Activated B cell treated with CpG ODN at 0.5 μM for 24 hours (primary cell): ENCODE measurements at places on chromosomes 2 and 18.

DNA sequence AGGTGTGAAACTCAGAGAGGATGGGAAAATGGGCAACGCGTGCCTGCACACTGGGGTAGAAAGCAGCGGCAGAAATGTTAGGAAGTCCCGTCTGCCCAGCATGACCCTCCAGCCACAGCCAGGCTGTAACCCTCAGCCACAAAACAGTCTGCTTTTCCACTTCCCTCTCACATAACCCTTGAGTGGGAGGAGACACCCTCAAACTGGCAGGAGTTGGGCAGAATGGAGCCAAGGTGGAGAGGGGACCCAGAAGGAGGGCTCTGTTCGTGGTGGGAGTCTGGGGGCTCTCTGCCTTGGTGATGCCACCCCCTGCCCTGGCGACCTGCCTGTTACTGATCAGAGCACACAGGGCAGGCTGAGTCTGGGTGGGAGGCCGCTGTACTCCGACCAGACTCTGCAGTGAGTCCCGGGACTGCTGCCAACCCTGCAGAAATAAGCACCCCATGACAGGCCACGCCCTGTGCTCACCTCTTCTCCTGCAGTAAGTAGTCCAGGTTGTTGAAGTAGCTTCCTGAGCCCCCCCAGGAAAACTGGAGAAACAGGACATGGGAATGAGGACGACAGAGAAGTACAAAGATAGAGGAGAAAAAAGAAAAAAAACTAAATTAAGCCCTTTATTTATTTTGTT, 16.0 kb downstream of the FAM178B start:
- no peak for DNase-seq

DNA sequence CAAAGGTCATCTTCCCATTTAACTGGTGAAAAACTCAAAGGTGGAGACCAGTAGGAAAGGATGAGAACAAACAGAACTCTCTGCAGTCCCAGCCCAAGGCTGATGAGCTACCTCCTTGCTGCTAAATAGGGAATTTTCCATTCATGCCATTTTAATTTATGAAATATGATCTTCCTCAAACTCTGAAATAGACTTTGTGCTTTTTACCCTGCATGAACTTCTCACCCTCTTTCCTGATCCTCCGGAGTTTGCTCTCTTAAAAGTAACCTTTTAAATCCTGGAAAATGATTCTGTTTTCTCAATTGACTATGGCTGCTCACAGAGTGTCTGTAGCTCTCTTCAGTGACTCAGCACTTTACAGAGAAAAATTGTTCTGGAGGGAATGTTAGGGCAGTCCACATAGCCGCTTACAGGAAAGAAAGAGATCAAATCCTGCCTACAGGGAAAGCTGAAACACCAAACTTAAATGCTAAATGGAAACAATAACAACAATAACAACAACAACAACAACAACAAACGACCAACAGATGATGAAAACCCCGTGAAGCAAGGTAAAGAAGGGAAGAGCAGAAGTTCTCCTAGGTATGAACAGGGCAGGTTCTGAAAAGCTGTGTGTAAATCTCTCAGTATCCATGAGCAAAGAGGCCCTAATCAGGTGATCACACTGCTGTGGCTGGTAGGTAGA, 79.8 kb upstream of the SESTD1 start:
- no peak for DNase-seq

GRCh38 chr18:989425-989824, 84.8 kb downstream of the ADCYAP1 start:
- DNase-seq = no peak

GRCh38 chr18:77197073-77197472, 52.6 kb upstream of the GALR1 start:
- no peak for DNase-seq

DNA sequence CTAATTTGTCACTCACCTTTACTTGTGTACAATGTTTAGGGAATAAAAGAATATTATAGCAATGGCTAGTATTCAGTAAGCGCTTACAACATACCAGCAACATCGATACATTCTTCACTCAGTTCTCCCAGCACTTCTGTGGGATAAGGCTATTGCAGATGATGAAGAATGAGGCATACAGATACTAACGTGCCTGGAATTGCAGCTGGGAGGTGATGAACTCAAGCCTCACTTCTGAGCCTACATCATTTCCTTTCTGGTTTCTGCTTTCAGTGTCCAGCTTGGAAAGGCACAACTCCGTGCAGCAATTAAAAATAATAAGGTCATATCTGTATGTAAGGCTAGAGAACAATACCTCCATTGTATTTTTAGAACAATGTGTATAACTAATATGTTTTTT, 95.4 kb upstream of the AQP4 start:
- DNase-seq = no peak

- DNase-seq = no peak
Observed at GRCh38 chr2:85243101-85244072, 84.4 kb downstream of the TGOLN2 start.

DNA sequence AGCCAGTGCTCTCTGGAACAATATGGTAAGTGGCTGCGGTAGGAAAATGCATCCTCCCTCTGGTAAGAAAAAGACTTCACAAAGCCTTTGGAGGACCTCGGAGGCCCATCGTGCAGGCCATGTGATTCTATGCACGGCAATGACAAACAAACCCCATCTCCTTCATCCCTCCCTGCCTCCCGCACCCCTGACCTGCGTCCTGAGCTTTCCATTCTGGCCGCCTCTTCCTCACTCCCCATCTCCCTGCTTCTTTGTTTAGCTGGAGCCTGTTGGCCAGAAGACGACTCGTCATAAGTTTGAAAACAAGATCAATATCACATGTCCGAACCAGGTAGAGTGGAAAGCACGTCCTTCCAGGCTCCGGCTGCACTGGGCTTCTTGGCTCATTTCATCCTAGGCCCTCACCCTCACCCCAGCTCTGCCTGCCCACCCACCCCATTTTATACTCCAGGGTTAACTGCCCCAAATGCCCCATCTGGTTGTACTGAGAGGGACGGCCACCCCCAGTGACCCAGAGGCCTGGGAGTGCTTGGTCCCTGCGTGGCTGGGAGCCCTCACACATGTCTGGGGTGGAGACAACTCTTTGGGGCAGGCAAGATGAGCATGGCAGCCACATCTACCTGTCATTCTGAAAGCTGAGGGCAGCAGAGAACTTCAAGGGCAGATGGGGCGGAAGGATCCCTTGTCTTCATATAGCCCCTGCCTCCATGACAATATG, 94.0 kb downstream of the PLB1 start:
- DNase-seq = no peak

- DNase-seq = no peak
Observed at GRCh38 chr2:173690349-173690748, 274.8 kb downstream of the SP3 start.

DNA sequence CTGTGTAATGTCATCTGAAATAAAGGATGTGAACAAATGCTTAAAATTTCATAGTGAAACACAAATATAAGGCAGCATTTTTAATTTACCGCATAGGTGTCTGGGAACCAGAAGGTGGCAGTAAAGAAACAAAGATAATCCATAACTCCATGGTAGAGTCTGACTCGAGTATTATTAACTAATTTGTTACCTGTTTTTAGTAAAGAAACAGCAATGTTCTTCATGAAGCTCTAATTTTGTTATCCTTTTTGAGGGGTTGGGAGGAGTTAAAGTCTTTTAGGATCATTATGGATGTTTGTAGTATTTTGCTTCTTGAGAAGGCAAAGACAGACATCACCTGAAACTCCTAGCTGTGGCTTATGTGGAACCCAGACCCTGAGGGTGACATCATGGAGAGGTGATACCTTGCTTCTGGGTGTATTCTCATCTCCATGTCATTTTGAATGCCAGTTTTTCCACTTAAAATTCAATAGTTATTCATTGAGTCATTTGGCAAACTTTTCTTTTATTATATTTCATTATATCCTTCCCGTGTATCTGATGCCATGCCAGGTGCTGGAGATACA, 286.2 kb upstream of the EPAS1 start:
- no peak for DNase-seq

DNA sequence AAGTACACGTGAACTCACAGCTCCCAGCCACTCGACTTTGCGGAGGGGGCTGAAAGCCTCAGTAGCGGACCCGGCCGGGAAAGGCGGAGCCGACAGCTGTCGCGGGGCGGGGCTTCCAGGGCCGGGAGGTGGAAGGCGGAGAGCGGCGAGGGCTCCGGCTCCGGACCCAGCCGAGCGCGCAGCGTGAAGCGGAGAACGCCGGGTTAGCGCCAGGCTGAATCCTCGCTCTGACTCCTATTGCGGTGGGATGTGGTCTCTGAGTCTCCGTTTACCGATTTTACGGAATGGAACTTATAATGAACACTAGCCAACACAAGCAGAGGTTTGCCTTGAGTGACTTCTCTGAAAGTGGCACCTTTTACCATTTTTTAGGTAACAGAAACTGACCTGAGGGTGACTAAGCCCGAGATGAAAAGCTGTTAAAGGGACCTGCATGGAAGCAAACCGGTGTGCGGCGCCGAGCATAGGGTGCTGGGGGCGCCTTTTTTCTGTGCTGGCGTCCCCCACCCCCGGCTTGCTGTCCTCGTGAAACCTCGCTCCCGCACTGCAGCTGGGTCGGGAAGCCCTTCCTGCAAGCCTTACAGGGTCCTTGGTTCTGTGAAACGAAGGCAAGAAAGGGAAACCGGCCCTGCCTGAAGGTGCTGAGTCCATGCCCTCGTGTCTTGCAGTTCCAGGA, 72.9 kb downstream of the EN1 start:
- DNase-seq = no peak

DNA sequence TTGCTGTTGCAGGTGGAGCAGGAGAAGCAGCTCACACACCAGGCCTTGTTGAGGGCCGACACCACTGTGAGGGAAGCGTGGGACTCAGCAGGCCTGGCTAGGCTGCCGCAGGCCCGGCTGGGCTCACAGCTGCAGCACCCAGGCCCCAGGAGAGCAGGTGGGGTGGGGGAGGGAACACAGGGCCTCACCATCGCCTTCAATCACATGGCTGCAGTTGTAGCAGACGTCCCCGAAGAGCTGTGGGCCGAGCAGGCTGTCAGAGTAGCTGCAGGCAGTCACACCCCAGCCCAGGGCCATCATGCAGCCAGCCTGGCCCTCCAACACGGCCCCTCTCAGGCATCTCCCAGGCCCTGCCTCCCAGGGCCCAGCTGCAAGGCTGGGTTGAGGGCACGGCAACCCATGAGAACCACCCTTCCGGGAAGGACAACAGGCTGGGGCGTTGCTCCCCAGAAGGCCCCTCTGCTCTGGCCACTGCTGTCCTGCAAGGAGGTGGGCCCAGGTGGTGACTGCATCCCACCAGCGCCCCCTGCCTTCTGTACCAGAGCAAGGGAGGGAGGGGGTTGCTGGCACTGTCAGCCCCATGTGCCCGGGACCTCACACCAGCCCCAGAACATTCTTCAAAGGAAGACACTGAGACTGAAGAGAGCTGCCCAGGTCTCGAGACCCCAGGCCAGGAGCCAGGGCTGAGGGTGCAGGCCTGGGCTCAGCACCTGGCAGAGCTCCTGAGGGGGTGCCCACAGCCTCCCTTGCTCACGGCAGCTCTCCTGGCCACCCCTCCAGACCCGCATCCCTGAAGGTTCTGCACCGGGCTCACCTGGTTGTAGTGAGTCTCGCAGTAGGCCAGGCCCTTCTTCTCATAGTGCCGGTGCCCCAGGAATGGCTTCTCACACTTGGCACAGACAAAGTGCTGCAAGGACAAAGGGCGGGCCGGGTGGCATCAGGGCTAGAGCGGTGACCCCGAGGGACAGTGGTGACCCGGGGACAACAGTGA, 5.6 kb upstream of the GPR17 start:
- peak; percentile 67 for DNase-seq

GRCh38 chr2:64374686-64375085, 79.3 kb upstream of the LGALSL start:
- DNase-seq = no peak

DNA sequence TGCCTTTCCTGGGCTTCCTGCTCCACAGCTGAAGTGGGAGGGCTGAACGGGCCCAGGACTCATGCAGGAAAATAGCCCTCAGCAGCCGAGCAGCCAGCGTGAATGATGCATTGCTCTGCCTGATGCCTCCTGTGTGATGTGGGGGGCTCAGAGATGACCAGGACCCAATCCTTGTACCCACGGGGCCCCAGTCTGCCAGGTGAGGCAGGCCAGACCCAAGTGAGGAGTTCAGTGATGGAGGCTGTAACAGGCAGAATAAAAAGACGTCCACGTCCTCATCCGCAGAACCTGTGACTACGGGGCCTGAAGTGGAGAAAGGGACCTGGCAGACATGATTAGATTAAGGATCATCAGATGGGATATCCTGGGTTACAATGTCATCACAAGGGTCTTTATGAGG, 194.9 kb upstream of the HDAC4 start:
- peak; percentile 1 for DNase-seq

GRCh38 chr2:199926806-199927205, 15.7 kb downstream of the C2orf69 start:
- DNase-seq = no peak

- DNase-seq = no peak
Observed at GRCh38 chr2:137173463-137173862, 408.1 kb downstream of the THSD7B start.

DNA sequence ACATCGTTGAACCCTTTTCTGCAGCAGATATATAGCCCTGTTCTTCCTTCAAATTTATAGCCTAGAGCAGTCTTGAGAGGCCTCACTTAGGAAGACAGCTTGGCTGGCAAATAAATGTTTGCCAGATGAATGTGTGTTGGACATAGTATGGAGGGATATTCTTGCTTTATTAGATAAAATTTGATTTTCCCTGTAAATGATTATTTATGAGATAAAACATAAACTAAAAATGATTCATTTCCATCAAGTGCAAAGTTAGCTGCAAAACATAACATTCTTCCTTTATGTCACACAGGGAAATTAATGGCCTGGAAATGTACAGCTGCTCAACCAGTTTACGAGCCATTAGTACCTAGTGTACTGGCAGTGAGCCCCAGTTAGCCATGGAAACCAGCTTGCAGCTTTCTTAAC, 82.5 kb downstream of the LIMS1 start:
- DNase-seq = no peak

- no peak for DNase-seq
Observed at GRCh38 chr2:96356889-96357288, 21.3 kb downstream of the NCAPH start.

DNA sequence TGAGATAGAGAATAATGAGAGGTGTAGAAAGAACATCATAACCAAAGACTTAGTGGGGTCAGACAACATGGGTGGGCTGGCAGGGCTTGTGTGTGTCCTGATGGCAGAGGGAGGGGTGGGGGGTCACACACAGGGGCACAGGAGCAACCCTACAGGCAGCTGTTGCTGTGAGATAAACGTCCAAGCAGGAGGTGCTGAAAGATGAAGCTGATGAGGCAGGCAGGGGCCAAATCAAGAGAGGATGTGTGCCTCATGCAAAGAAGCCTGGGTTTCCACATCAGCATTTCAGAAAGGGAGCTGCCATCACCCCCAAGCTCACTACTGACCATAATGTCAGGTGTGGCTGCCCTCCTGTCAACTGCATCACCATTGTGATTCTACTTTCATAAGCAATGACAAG, 16.0 kb upstream of the SKA1 start:
- no peak for DNase-seq

DNA sequence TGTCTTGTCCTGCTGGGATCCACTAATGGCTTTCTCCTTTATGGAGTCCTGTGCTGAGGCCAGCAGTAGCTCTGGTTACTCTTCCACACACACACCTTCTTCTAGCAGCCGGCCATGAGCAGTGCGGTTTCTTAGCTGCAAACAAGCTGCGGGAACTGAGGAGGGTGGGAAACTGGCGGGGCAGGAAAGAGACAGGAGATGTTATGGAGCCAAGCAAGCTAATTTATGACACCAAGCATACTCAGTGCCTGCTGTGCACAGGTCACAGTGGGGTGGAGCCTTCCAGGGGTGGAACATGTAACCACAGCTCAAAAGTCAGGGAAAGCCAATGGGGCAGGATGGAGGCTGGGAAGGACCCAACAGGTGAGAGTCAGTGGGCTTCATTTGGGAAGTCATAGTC, 180.8 kb downstream of the FAM210A start:
- DNase-seq = no peak

- no peak for DNase-seq
Observed at GRCh38 chr2:190181123-190181669, 118.7 kb upstream of the MSTN start.
